ENCODE measurements at places on chromosomes 6 and 20. TPM values are rescaled to one million over a fixed set of nuclear protein-coding genes. Genes with fewer than 3 reads are reported as not detected.

- no peak for DNase-seq
Measured at GRCh38 chr6:148578489-148578814, 168.4 kb upstream of the UST start.

GRCh38 chr6:17768388-17768787 lies 61.7 kb upstream of the NUP153 start:
- no peak for DNase-seq

Gene COL9A1
- total RNA-seq = not detected

DNA sequence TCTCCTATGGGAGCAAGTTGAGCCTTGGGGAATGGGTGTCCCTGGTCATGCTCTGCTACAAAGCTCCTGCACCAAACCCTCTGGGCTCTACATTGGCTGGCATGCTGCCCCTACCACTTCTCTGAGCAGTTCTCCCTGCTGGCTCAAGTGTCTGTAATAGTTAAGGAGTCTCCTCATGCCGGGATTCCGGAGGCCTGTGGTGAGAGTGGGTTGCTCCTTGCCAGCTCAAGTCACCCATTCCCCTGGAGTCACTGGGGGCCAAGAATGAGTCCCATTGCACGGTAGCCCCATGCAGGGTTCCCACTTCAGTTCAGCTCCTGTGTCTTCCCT lies 173.9 kb downstream of the PRDM13 start:
- DNase-seq = no peak

Gene RAET1G
- not detected for total RNA-seq

DNA sequence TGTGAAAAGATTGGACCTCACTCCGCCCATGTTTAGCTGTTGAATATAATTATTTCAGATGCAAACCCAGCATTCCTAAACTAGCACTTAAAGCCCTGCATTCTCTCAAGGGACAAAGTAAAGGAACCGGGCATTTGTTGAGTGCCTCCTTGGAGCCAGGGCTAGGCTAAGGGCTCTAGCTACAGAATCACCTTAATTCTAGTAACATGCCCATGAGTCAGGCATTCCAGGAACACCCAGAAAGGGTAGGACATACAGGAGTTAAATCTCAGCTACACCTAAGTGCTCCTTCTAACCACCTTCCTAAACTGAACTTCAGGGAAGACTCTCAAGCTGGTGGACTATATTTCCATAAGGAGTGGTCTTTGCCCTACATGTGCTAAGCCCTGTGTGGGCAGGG lies 89.4 kb downstream of the SLC24A3 start:
- no peak for DNase-seq

DNA sequence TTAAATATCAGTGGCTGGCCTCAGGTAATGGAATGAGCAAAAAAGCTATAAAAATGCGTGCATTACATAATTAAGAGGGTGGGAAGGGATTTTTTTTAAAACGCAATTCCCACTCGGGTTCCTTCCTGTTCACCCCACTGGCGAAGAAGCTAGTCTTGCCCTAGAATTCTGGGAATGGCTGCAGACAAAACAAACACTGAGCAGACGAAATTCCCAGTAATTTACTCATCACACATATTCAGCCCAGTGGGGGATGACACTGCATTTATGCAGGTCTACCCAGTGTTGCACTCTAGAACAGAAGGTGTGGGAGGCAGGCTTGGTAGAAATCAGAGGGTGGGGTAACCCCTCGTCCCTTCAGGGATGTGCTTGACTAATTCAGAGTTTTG lies 2695.0 kb upstream of the DEFB115 start:
- DNase-seq = no peak

- no peak for DNase-seq
Measured at GRCh38 chr6:133953634-133954415, 801 bp downstream of the TBPL1 start.

GRCh38 chr6:141550471-141550870 lies 582.3 kb upstream of the GJE1 start:
- no peak for DNase-seq

DNA sequence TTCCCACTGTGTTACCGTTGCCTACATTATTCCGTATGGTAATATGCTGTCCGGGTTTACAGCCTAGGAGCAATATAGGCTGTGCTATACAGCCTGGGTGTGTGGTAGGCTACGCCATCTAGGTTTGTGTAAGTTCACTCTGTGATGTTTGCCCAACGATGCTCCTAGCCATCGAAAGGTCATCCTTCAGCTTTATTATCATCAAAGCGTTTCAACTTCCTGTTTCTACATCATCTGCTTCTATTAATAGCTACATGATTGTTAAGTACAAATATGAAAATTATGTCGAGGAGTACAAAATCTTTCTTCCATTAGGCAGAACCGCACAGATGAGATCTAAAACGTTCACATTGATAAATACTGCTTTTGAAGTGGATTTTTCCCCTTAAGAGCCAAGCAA lies 69.9 kb downstream of the PPP1R14C start:
- DNase-seq = no peak

Gene DEFB121
- not detected for total RNA-seq

- no peak for DNase-seq
Measured at GRCh38 chr20:46433051-46433450, 26.6 kb upstream of the ELMO2 start.

Gene RBM24
- 0.72 TPM for total RNA-seq

GRCh38 chr20:62503401-62504178 lies 27.8 kb upstream of the GATA5 start:
- DNase-seq = no peak

Gene TSHZ2
- total RNA-seq = not detected

Gene SLC17A2
- total RNA-seq = not detected

DNA sequence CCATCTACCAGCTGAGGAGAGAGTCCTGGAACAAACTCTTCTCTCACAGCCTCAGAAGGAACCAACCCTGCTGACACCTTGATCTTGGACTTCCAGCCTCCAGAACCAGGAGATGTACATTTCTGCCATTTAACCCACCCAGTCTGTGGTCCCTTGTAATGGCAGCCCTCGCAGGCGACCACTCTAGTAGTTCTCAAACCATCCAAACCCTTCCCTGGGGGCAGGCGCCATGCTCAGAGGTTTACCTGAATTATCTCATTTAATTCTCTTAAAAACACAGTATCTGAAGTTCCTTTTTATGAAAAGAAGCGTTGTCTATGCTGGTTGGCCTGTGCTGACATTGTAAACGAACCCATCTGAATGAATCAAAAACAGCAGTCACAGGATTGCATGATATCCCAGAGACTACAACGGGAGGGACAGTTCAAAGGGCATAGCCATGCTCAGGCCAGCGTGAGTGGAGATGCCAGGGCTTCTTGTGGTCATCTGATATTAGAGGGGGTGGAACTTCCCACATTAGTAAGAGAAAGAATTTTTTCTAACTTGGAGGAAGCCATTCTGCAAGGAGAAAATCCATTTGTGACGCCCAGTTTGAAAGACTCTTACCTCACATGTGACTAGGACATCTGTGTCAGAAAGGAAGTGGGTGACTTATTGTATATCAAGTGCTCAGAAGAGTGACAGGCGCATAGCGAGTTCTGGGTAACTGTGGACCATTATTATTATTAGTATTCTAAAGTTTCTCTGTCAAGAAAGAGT lies 17.2 kb upstream of the TAGAP start:
- no peak for DNase-seq

- DNase-seq = no peak
Measured at GRCh38 chr6:88910922-88911778, 52.3 kb downstream of the RNGTT start.

- DNase-seq = no peak
Measured at GRCh38 chr20:49587111-49587570, 19.2 kb upstream of the PTGIS start.

DNA sequence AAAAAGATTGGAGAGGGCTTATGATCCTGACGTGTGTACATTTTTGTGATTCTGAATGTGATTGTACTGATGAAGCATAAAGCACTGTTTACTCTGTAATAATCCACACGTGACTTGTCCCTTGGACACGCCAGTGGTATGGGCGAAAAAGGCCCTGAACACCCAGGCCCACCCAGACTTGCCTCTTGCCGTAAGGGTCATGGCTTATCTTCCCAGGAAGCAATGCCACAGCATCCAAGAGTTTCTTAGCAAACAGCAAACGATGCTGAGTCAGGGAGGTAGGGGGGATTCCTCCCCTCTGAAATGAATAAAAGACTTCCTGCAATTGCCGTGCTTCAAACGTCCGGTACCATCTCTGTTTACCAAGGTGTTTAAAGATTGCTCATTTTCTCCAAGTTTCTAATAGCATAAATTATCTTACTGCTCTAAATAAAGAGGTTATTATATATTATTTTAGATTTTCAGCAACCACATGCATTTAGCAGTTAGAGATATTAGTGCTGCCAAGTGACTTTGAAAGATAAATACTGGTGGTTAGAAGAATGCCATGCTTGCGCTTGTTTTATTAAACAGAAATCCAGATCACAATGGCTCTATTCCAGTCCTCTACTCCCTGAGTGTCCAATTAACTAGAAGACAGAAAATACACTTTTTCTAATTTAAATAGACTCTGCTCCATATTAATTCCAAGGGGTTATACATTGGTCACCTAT lies 212.8 kb upstream of the CST7 start:
- DNase-seq = no peak

DNA sequence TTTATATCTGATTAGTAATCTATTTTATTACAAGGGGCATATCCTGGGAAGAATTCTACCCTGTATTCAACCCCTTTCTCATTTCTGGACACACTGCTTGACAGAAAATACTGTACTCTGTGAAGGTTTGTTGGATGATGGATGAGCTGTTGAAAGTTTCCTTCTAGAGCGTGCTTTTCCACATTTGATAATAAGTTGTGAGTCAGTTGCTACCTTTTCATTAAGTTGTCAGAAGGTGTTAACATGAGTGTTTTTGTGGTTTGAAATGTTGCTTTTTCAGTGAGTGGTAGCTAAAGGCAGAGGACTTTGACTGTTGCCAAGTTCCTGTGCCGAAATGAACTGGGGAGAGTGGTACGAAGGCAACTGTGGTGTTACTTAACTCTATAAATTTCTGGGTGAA lies 3.9 kb upstream of the ECI2 start:
- DNase-seq = no peak

Gene HSPA1L
- 2.6 TPM for total RNA-seq

DNA sequence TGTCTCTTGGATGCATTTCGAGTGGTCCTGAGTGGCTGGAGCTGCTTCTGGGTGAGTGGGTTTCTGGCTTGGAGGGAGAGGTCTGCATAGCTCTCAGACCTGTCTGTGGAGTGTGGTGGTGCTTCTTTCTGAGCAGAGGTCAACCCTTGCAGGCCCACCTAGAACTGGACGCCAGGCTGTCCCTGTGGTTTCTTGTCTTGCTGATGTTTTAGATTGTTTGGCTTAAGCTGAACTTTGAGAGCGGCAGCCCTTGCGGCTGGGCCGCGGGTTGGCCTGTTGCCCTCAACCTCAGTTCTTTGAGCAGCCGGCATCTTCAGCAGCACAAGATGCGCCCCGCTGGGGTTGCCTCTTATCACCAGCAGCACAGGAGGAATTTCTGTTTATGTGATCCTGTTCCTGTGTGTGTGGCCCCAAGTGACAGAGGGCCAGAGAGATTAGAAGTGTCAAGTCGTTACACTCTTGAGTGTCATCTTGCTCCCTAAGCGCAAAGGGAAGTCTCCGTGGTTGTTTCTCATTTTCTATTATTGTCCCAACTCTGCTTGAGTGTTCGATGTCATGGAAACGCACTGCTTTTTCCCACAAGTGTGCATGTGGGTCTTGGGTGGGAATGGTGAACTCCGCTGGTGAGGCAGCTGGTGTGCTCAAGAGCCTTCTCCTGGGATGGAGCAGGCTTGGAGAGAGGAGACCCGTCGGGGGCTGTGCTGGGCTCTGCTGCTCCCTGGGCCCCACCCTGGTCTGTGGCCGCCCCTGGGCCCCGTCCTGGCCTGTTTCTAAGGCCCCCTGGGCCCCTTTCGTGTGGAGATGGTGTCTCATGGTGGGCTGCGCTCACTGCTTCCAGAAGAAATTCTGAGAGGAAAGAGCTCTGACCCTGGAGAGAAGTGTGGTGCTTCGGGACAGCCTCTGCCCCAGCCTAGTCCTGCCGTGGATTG lies 20.1 kb upstream of the SLC22A1 start:
- no peak for DNase-seq

DNA sequence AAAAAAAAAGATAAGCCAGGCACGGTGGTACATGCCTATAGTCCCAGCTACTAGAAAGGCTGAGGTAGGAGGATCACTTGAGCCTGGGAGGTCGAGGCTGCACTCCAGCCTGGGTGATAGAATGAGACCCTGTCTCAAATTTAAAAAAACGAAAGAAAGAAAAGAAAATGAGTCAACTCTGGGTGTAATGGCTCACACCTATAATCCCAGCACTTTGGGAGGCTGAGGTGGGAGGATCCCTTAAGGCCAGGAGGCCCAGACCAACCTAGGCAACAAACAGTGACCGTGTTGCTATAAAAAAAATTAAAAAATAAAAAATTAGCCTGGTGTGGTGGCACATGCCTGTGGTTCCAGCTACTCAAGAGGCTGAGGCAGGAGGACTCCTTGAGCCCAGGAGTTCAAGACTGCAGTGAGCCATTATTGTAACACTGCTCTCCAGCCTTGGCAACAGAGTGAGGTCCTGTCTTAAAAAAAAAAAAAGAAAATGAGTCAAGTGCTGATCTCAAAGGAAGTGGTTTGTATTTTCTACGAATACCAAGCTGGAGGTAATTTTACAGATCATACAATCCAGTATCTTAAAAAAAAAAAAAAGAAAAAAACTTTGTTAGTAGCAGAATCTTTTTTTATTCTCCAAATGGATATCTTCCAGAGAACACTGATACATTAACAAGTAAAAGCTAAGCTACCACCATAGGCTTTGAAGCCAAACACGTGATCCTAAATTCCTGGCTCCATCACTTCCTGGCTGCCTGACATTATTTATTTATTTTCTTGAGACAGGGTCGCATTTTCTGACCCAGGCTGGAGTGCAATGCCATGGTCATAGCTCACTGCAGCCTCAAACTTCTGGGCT lies 5.7 kb downstream of the COMMD7 start:
- no peak for DNase-seq

- no peak for DNase-seq
Measured at GRCh38 chr6:51511081-51511480, 576.3 kb downstream of the PKHD1 start.

- peak; percentile 66 for DNase-seq
Measured at GRCh38 chr6:111552241-111552744, 53.4 kb downstream of the TRAF3IP2 start.

Gene VIP
- not detected for total RNA-seq
